ENCODE measurements at places on chromosomes 5 and 9.

DNA sequence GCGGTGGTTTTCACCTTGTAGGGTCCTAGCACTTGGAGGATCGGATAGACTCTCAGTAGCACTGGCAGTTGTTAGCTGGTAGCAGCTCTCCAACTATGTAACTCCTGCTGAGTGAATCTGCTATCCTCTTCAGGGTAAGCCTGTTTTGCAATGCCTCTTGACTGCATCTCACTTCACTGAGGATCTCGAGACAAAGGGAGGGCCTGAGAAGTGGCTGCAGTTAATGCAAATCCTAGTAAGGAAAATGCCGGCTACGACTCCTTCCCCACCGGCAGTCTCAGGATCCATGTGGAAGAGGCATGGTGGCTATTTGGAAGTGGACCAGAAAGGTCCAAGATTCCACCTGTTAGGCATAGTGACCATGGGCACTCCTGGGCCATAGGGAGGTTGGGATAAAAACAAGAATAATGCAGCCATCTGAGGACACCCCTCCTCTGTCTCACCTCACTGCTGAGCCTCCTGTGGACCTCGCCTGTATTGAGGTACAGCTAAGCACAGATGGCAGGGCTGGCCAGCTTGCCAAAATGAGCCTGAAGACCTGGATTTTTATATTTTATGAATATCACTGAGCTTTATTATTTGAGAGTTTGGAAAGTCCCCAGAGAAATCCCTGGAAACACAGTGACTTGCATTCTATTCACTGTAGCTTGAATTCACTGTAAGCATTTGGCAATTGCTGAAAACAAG, 146.0 kb downstream of the LIFR start:
- no peak for DNase-seq

GRCh38 chr5:15897656-15898055, 281.9 kb downstream of the MARCHF11 start:
- no peak for DNase-seq

- no peak for DNase-seq
Observed at GRCh38 chr5:107380654-107381053, 290.1 kb downstream of the EFNA5 start.

GRCh38 chr5:88085462-88085861, 183.2 kb downstream of the TMEM161B start:
- no peak for DNase-seq

- DNase-seq: no peak
Observed at GRCh38 chr5:132294728-132295504, 722 bp downstream of the SLC22A4 start.

GRCh38 chr5:1152771-1153282, 41.0 kb upstream of the SLC12A7 start:
- no peak for DNase-seq

- DNase-seq: no peak
Observed at GRCh38 chr5:16654647-16655334, 38.0 kb upstream of the RETREG1 start.

- DNase-seq: no peak
Observed at GRCh38 chr5:36357391-36357975, 55.8 kb upstream of the RANBP3L start.

- DNase-seq: no peak
Observed at GRCh38 chr9:136975644-136976043, 1.7 kb upstream of the PTGDS start.

GRCh38 chr5:157306692-157307471, 41.0 kb downstream of the CYFIP2 start:
- no peak for DNase-seq

DNA sequence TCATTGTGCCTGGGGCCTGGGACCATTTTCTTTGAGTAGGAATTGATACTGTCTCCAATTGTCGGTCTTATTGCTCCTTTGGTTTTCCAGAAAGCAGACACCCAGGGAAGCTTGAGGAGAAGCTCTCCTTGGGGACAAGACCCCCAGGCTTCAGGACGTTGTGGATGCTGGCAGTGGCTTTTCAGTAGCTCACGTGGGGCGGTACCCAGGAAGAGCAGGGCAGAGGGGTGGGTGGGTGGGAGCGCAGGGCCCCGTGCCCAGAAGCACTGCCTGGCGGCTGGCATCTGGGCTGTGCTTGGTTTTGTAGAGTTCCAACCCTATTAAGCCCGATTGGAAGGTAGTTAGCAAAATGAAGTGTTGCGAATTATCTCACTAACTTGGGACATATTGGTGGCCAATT, 374.2 kb upstream of the IRX1 start:
- no peak for DNase-seq

DNA sequence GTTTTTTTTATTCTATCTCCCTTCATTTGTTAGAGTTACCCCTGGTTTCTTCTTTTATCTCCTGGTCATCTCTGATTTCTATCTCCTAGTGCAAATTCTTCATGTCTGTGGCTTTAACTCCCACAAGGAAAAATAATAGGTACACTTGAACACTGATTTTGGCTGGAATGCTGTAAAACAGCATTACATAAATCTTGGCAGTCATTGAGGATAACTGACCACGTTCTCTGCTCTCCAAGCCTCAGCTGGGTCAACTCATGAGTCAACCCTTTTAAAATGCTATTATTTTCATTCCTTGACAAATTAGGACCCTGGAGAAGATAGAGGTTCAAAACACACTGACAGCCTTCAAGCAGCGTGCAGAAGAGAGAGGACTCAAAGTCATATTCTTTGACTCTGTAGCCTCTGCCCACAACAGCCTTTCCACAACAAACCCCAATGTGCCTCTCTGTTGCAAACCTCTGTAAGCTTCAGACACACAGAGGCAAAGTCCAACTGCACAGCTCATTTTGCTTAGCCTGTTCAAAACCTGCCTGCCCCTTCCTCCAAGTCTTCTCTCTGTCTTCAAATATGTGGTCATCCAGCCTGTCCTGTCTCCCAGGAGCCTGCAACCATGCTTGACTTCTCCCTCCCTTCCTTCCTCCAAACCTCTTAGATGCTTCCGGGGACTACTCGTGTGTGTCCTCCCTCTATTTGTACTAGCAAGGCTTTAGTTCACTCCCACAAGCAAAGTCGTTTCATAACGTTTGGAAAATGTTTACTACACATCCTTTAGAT, 398.4 kb downstream of the MED10 start:
- no peak for DNase-seq

GRCh38 chr5:126482591-126482990, 59.4 kb downstream of the GRAMD2B start:
- no peak for DNase-seq

DNA sequence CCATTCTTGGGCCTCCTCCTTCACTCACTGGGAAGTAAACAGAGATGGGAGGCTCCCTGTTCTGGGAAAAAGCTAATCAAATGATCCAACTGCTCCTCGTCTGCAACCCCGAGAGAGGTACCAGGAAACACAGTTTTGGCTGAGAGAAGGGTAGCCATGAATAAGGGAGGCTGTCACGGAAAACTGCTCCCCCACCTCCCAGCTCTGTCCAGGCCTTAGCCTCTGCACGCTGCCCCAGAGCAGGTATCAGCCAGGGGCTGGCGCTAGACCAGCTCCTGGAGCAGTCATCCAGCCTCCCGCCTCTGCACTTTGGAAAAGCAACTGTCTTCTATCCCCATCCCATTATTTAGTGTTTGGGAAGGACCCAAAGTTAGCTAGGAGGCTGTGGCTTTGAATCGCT, 266.1 kb downstream of the NDUFS4 start:
- no peak for DNase-seq

- no peak for DNase-seq
Observed at GRCh38 chr9:130382636-130383349, 62.0 kb upstream of the ASS1 start.

DNA sequence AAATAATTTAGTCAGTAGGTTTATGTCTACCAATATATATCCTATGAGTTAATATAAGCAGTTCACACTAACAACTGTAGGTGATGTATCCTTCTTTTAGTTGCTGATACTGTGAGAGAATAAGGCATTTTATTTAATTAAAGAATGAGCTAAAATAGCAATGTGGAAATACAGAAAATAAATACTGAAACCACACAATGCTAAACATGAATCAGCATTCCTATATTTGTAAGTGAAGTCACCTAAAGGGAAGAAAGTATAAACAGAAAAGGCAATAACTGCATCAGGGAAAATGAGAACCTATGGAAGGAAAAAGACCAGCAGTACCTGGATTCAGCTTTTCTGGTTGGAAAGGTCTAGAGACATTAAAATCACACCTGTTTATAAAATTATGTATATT, 336.0 kb downstream of the PDE4D start:
- no peak for DNase-seq

GRCh38 chr5:141434006-141434405, 3.7 kb downstream of the PCDHGA12 start:
- no peak for DNase-seq

DNA sequence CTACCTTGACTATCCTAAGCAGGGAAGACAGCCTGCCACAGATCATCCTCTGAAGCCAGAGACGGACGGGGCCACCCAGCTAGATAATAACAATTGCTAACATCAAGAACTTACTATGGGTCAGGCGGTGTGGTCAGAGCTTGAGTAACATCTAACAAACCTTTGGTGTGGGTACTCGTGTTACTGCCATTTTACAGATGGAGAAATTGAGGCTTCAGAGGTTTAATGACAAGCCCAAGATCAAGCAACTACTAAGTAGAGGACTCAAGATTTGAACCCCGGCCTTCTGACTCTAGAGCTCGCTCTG, 16.7 kb upstream of the ARSI start:
- DNase-seq: no peak

GRCh38 chr9:83920469-83920926, 734 bp downstream of the KIF27 start:
- no peak for DNase-seq

- DNase-seq: no peak
Observed at GRCh38 chr5:18008940-18009339, 374.7 kb downstream of the TAF11L14 start.

DNA sequence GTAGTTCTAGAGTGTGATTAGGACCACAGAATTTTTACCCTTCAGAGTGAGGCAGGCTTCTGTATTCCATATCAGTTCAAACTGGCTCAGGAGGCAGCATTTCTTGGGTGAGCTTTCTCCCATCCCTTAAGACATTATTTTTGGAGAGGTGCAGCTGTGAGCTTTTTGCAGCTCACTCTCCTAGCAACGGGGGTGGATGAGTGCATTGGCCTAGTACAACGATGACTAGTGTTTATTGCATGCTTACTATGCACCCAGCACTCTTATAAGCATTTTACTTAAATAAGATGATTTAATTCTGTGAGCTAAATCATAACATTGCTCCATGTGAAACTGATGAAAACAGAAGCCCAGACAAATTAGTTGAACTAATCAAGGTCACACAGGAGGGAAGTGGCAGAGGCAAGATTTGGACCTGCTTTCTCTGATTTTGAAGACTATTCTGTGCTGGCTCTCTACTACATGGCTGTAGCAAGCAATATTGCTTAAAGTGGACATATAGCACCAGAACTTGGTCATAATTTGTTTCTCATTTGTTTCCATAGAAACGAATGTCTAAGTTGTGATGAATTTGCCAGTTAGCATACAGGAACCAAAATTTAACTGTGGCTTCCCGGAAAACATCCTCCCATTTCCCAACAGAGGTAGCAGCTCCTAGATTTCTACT, 372.1 kb upstream of the RIOK2 start:
- DNase-seq: no peak

DNA sequence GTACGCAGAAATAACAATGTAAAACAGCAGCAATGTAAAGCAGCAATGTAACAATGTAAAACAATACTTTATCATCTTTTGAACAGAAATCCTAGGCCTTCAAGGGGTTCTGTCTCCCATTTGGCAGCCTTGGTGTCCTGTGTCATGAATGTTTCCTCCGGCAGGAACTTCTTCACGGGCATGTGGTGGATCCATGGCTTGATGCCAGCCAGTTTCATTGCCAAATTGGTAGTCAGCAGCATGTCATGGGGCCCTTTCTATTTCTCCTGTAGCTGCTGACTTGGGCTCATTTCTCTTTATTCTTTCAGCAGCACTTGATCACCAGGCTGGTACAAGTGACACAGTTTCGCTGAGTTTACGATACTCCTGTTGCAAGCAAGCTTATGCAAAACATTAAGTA, 275.3 kb downstream of the HTR1A start:
- no peak for DNase-seq

DNA sequence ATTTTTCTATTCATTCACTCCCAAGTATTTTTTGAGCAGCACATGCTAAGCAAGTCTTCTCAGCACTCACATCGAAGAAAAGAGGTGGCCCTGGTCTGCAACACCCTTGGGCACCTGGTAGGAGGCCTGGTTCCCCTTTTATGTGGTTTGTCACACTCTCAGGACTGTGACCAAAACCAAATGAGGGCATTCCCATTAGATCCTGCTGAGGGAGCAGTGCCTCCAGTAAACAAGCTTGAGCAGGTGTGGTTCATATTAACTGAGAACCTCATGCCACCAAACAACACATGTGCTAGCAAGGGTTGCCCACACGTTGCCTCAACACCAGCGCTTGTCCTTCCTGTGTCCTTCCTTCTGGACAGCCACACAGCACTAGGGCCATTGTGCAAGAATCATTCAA, 26.9 kb upstream of the SYK start:
- DNase-seq: no peak

DNA sequence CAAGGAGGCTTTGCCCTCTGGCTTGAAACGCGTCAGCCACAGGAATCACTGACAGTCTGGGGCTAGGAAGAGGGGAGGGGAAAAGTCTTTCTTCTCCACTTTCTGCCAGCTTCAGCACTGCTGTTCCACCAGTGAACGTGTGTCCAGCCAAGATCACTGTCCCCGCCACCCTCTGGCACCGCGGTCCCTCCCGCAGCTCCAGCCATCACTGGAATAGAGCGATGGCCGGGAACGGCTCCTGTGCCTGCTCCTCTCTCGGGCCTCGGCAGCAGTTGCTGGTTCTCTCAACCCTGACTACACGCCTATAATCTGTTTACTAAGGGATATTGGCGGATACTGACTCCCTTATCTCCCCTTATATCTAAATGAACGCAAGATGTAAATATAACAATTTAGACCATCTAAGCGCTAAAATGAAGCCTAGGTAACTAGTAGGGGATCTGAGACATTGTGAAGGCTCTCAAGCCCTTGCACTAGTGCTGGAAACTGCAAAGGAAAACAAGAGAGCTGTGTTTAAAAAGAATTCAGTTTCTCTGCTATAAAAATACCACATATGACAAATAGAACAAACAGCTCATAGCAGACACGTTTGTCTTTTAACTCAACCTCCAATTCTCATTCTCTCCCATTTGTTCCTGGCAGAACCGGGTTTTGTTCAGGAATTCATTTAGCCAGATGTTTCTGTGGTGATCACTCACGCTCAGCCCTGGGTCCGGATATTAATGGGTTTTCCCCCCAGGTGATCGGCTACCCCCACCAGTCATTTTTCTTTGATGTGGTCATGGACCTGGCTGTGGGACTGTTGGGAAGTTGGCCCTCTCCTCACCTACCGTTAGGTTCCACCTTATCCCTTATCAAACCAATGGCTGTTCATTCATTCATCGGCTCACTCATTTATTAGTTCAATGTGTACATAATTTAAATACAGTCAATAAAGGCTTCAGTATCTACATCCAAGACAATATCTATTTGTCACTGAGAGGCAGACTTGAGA, 149.8 kb downstream of the MED10 start:
- no peak for DNase-seq

DNA sequence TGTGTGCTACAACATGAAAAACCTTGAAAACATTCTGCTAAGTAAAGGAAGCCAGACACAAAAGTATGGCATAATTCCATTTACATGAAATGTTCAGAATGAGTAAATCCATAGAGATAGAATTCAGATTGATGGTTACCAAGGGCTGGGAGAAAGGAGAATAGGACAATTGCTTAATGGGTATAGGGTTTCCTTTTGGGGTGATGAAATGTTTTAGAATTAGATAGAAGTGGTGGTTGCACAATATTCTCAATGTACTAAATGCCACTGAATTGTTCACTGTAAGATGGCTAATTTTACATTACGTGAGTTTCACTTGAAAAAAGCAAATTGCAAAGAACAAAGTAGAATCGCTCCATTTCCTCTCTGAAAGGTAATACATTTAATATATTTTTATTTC, 43.0 kb upstream of the GAS1 start:
- no peak for DNase-seq

- DNase-seq: no peak
Observed at GRCh38 chr5:156497804-156498208, 170.8 kb downstream of the SGCD start.

Data from cortex of kidney (tissue), 1 donor.